ENCODE measurements at places on chromosomes 12 and 14.

GRCh38 chr14:54135804-54136280 is 179.2 kb upstream of the BMP4 start:
- DNase-seq = no peak

GRCh38 chr12:131591714-131592709 is 118.9 kb upstream of the SFSWAP start:
- DNase-seq = no peak

DNA sequence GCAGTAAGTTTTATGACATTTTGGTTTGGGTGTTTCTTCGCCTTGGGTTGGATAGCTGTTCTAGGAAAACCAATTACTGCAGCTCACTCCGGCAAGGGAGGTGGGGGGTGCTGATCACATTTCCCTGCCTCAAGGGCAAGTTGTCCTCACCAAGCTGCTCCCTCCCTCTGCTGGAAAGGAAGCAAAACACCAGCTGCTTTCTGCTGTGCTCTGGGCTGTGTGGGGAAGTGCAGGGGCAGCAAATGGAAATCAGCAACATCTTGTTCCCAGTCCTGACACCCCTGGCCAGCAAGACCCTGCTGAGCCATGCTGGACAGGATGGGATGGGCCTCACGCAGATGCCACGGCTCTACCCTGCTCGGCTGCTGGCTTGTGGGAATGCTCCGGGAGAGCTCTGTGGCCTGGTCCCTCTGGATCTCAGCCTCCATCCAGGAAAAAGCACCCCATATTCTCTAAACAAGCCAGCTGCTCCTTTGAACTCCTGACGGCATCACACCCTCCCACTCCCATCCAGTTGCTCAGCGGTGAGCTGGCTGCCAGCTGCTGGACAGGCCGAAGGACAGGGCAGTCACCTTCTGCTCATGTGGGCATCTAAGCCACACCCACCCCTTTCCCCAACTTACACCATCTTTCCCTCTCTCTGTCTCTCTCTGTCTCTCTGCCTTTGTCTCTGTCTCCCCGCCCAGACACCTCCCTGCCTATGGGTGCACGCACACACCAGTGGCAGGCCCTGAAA is 52.4 kb upstream of the EIF5 start:
- DNase-seq = no peak

DNA sequence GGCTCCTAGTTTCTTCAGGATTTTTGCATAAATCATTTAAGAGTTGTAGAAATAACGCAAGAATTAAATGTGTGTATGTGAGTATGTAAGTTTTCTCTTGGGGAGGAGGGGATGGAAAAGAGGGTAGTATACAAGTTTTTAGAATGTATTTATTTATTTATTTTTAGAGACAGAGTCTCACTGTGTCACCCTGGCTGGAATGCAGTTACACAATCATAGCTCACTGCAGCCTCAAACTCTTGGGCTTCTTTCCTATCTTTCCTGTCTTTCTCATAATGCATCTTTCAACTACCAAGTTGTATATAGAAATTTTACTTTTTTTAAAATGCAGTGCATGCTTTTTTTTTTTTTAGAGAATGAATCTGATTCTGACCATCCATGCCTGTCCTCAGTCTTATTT is 269.0 kb upstream of the GARIN2 start:
- DNase-seq = no peak

- no peak for DNase-seq
These were observed 554 bp upstream of the TSPAN31 start for GRCh38 chr12:57744194-57744776.

- peak; percentile 91 for DNase-seq
These were observed at the start of gene RAD51AP1 for GRCh38 chr12:4538207-4539160. Gene RAD51AP1, plus strand, starts transcription at chr12:4538890. Its CDS starts 50 bp downstream, at chr12:4538940.

- DNase-seq = peak; percentile 95
These were observed 580.2 kb downstream of the MED13L start for GRCh38 chr12:115697340-115697739.

- no peak for DNase-seq
These were observed 54.9 kb upstream of the CISTR start for GRCh38 chr12:53806721-53807120.

DNA sequence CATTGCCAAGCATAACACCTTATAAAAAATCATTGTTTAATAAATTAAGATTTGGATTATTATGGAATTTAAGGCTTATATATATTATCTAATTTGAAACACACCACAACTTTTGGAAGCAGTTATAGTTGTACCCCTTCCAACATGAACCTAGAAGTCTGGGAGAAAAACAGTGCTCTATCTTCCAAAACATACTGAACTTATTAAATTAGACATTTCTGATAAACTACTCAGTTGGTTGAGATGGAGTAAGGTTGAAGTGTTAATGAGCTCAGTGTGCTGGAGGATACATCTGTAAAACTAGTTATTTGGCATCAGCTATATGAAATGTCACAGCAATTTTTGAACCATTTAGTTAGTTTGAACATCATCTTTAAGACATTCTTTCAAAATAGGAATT is 227.4 kb downstream of the ALX1 start:
- DNase-seq = no peak

- DNase-seq = no peak
These were observed 71.3 kb upstream of the SCN8A start for GRCh38 chr12:51519755-51520154.

- no peak for DNase-seq
These were observed 126.6 kb downstream of the BCAT1 start for GRCh38 chr12:24822121-24822899.

DNA sequence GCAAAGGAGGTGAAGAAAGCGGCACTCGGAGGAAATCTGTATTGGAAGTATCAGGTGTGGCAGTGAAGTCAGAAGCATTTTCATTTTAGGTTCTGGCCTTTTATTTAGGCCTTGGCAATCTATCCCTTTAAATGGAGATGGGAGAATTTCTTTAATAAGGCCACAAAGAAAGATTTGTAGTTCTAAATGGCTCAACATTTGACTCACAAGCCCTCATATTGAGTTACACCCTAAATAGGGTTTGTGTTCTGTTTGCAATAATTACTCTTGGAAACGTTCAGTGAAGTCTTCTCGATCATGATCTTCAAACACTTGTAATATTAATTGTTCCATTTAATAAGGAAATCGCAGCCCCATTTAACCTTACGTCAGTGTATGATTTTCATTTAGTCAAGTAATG is 25.3 kb upstream of the TMEM260 start:
- no peak for DNase-seq

DNA sequence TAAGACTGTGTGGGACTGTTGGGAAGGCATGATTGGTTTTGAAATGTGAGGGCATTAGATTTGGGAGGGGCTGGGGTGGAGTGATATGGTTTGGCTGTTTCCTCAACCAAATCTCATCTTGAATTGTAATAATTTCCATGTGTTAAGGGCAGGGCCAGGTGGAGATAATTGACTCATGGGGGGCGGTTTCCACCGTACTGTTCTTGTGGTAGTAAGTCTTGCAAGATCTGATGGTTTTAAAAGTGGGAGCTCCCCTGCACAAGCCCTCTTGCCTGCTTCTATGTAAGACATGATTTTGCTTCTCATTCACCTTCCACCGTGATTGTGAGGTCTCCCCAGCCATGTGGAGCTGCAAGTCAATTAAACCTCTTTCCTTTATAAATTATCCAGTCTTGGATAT is 76.6 kb upstream of the PPFIA2 start:
- DNase-seq = no peak

GRCh38 chr12:11542599-11542998 is 106.9 kb upstream of the ETV6 start:
- no peak for DNase-seq

DNA sequence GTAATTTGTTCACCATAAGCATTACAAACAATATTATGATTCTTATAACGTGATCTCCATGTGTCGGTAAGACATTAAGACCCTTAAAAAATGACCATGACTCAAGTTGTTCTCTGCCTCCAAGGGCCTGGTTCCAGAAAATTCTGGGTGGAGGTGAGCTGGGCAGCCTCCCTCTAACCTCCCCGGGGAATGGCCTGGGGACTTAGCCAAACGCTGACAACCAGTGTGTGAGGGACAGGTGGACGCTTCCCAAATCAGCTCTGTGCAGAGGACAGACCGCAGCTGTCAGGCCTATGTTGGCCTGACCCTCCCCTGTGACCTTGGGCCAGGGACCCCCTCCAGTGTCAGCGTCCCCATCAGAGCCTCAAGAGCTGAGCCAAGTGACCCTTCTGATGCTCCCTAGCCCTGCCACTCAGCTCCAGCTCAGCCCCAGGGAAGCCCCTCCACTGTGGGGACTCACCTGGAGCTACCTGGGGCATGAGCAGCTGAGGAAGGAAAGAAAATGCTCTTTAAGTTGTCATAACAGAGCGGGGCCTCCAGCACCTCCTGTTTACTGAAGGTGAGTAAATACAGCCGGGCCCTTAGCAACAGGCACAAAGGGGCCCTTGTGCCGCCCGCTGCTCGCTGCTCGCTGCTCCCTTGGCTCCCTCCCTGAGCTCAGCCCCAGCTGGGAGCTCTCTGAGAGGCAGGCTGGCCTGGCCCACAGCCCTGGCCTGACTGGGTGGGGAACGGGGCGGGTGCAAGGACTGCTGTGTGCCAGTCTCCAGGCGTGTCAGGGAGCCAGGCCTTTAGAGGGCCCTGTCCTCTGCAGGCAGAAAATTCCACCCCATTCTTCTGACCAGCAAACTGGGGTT is 116.6 kb downstream of the CALM1 start:
- peak; percentile 83 for DNase-seq

DNA sequence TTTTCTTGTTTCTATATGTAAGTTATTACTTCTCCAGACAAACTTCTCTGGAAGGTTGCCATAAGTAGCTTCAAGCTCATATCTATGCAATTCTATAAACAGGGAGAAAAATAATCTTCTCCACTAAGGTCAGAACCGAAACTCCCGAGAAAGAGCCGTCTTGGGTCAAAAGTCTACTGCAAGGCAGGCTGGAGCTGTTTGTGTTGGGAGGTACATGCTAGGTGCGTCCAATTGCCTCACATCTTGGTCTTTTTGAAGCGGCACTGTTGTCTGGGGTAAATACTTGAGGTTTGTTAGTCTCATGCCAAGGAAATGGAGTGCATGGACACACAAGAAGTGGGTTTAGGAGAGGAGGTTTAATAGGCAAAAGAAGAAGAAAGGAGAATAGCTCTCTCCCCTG is 674.7 kb upstream of the TMEM132C start:
- DNase-seq = no peak

- no peak for DNase-seq
These were observed 271.4 kb downstream of the BTG1 start for GRCh38 chr12:91874086-91874865.

- no peak for DNase-seq
These were observed 48.4 kb downstream of the C12orf75 start for GRCh38 chr12:105378911-105379310.

- no peak for DNase-seq
These were observed 198.9 kb upstream of the RGS6 start for GRCh38 chr14:71733210-71733883.

DNA sequence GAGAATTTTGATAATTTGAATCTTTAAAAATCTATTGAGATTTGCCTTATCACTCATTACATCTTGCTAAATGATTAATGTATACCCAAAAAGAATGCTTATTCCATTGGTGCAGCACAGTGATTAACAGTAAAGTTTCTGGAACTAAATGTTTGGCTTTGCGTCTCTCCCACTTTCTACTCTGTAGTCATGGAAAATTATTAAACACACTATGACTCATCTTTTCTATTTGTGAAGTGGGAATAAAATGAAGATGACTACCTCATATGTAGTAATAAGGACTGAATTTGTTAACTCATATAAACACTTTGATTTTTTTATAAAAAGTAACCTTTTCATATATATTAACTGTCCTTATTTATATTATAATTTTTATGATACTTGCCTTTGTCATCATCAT is 118.1 kb downstream of the RERGL start:
- DNase-seq = no peak

- DNase-seq = no peak
These were observed 52.7 kb downstream of the FBXO34 start for GRCh38 chr14:55323910-55324309.

DNA sequence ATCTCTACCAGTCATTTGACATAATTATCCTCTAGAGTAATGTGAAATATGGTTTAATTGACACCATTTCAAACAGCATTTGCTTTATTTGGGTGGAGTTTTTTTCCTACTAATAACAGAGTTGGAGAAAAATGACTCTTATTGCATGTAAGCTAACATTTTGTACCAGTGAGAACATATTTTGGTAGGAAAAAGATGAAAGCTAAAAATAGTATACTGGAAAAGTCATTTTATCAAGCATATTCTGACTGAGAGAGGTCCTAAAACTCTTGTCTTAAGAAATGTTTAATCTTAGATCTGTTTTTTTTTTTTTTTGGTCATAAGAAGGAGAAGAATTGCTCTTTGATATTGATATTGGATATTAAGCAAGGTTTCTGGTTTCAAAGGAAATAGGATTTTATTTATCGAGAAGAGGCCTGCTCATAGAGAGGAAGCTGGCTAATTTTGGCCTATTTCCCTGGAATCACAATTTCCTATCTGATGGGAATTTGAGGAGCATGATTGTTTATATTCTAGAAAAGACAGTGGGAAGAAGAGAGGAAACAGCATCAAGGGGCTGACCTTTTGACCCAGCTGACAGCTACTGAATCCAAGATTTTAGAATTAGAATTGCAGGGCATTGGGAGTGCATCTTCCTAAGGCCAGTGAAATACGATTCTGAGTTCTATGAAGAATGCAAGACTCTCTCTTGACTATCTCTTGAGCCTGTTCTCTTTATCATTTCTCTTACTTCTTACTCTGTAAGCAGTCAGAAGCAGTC is 19.4 kb downstream of the OTOGL start:
- no peak for DNase-seq

DNA sequence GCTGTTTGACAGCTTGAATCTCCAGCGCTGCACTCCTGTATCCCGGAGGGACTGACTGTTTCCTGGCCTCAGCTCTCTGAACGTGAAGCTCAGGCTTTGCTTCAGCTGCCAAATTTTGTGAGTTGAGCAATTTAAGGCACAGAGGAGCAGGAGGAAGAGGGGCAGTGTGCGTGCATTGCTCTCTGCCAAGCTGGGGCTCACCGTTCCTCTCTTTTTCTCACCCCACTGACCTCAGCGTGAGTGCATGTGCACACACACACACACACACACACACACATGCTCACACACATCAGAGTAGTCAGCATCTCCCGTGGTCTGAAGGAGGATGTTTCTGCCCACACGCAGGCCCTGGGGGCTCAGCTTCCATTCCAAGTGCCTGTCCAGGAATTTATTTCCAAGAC is 27.8 kb upstream of the BDKRB2 start:
- DNase-seq = no peak

- no peak for DNase-seq
These were observed 53.0 kb downstream of the IFNG-AS1 start for GRCh38 chr12:68042212-68042699.

GRCh38 chr12:7959701-7960121 is 23.7 kb upstream of the SLC2A3 start:
- DNase-seq = no peak

All from NCI-H187 (cell line).